Fibroblast of pulmonary artery (primary cell): ENCODE measurements at places on chromosomes 2 and 18.
A peak's percentile ranks its signal among the peaks of the same experiment; 100 is the strongest.

- DNase-seq: peak; percentile 57
Observed at GRCh38 chr18:11387880-11388279, 221.5 kb upstream of the SLC35G4 start.

DNA sequence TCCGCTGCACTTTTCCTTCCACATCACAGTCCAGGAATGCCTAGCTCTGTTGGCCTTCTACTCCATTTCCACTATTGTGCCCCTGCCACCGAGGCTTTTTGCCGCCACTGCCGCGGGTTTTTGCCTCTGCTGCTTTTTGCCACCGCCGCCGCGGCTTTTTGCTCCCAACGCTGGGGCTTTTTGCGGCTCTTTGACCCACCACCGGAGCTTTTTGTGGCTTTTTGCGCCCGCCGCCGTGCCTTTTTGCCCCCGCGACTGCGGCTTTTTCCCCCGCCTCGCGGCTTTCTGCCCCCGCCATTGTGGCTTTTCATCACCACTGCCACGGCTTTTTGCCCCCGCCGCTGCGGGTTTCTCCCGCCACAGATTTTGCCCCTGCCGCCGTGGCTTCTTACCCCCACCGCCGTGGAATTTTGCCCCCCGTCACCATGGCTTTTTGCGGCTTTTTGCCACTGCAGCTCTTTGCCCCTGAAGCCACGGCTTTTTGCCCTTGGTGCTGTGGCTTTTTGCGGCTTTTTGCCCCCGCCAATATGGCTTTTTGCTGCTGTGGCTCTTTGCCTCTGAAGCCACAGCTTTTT is 2798.7 kb upstream of the TEKT4 start:
- DNase-seq: no peak

DNA sequence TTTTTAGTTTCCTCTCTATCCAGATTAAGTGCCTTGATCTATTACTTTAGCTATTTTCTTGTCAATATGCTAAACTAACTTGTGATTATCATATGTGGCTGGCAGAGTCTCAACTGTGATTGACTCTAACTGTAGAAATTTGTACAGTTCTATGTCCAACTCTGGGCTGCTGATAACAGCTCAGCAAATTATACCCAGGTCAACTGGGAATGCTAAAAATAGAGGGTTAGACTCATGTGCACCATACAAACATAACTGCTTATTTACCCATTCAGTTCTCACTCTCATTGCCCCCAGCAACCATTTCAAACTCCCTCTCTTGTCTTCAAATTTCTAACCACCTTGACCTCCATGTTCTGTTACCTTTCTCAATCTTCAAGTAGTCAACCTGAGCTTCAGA is 576.9 kb downstream of the TDRD15 start:
- no peak for DNase-seq

- DNase-seq: peak; percentile 82
Observed at GRCh38 chr2:212905640-212906201, 245.7 kb downstream of the IKZF2 start.
